ENCODE measurements at places on chromosomes 12 and 14. TPM values are rescaled to one million over a fixed set of nuclear protein-coding genes. Genes with fewer than 3 reads are reported as not detected.

The C3AR1 gene
- total RNA-seq, result 2.4 TPM

The LRP6 gene
- 81.1 TPM for total RNA-seq

The MAP1LC3B2 gene
- not detected for total RNA-seq

The INSM2 gene
- total RNA-seq, result not detected

The SAMD4A gene
- total RNA-seq, result 15.3 TPM

The OTOGL gene
- 0.60 TPM for total RNA-seq

The TMEM121 gene
- total RNA-seq, result 0.48 TPM

The TSFM gene
- total RNA-seq, result 23.2 TPM

The KRT83 gene
- total RNA-seq, result not detected

The GZMH gene
- total RNA-seq, result not detected

The ARHGDIB gene
- total RNA-seq, result 47.8 TPM

The ASIC1 gene
- total RNA-seq, result 3.0 TPM

The RNASE3 gene
- total RNA-seq, result not detected

The KIF26A gene
- 7.8 TPM for total RNA-seq

The NUBPL gene
- 9.1 TPM for total RNA-seq

The SMCO2 gene
- total RNA-seq, result not detected

The C14orf132 gene
- total RNA-seq, result 5.9 TPM

The PLBD1 gene
- 31.0 TPM for total RNA-seq

The PITPNM2 gene
- total RNA-seq, result 10.5 TPM

The DPF3 gene
- total RNA-seq, result 7.3 TPM

The TAS2R8 gene
- total RNA-seq, result not detected

The ACAD10 gene
- 49.3 TPM for total RNA-seq

The CDCA4 gene
- total RNA-seq, result 6.8 TPM

The GPR84 gene
- not detected for total RNA-seq

The BBS10 gene
- total RNA-seq, result not detected

The ALG10 gene
- 1.1 TPM for total RNA-seq

The SLC39A5 gene
- 265 TPM for total RNA-seq

The EIF2S1 gene
- total RNA-seq, result 8.2 TPM

The CAPZA3 gene
- total RNA-seq, result not detected

The BMP4 gene
- total RNA-seq, result 13.5 TPM

The ENDOU gene
- not detected for total RNA-seq

The RBP5 gene
- 3.0 TPM for total RNA-seq

The CD163 gene
- 26.6 TPM for total RNA-seq

The CCDC175 gene
- total RNA-seq, result 0.27 TPM

The GALNT16 gene
- total RNA-seq, result 11.3 TPM

The PPFIA2 gene
- total RNA-seq, result not detected

The P2RX7 gene
- total RNA-seq, result 3.2 TPM

The TOMM20L gene
- total RNA-seq, result not detected

The SERPINA1 gene
- 70.7 TPM for total RNA-seq

The PLEKHG3 gene
- 273 TPM for total RNA-seq

The PLEKHH1 gene
- total RNA-seq, result 73.0 TPM

The PNP gene
- 18.9 TPM for total RNA-seq

Data from transverse colon (tissue), 4 donors.